ENCODE measurements at places on chromosomes 3 and 15.

DNA sequence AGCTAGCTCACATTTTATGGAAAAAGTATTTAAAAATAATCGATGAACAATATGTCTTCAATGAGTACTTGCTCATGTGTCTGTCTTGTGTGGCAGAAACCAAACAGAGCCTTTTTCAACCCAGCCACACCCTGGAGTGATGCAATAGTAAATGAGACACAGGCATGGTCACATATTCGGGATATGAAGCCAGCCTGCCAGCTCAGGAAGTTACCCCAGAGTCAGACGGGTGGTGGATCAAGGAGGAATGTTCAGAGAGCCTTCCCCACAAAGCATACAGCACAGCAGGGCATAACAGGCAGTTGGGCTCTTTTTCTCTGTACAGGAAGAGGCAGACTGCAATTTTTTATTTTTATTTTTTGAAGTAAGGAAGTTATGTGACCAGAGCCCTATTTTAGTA is 27.3 kb downstream of the LARP6 start:
- DNase-seq, result peak; percentile 16

DNA sequence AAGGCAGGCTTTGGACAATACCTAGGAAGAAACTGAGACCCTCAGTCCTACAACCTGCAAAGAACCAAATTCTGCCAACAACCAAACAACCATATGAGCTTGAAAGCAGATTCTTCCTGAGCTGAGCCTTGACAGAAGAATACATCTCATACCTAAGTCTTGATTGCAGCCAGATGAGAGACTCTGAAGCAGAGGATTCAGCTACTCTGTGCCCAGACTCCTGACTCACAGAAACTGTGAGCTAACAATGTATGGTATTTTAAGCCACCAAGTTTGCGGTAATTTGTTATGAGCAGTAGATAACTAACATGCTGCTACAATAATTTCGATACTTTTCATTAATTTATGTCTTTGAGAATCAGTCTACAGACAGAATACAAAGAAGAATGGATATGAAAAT is 325.1 kb upstream of the CBLB start:
- no peak for DNase-seq

DNA sequence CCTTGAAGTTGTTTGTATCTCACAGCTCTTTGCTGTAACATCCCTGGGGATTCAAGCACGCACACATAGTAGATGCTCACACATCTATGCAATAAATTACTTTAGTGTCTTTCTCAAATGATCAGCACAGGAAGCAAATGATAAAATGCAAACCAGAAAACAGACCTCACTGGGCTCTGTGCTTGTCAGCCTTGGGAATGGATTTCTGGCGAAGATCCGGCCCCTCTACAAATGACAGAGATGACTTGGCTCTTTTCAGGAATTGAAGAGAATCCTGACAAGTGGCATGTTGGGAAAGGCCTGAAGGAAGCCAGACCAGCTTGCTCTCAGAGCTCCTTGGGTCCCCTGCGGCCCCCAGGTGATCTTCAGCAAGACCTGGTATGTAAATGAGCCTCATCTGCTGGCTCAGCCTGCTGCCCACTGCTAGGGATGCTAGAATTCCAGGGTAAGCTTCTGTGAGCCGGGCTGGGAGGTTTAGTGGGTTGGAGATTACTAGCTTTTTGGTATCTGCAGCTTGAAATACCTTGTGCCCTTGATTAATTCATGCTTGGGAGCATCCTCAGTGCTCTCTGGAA is 54.1 kb downstream of the LPP start:
- no peak for DNase-seq

DNA sequence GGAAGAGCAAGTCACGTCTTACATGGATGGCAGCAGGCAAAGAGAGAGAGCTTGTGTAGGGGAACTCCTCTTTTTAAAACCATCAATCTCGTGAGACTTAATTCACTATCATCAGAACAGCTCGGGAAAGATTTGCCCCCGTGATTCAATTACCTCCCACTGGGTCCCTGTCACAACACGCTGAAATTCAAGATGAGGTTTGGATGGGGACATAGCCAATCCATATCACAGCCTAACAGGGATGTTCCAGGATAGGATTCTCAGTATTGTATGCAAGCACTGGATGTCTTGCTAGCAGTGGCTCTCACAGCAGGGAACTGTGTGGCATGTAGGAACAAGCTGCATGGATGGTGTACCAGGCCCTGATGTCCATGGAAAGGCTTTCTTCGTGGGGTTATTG is 47.8 kb upstream of the SLC24A5 start:
- DNase-seq, result no peak

DNA sequence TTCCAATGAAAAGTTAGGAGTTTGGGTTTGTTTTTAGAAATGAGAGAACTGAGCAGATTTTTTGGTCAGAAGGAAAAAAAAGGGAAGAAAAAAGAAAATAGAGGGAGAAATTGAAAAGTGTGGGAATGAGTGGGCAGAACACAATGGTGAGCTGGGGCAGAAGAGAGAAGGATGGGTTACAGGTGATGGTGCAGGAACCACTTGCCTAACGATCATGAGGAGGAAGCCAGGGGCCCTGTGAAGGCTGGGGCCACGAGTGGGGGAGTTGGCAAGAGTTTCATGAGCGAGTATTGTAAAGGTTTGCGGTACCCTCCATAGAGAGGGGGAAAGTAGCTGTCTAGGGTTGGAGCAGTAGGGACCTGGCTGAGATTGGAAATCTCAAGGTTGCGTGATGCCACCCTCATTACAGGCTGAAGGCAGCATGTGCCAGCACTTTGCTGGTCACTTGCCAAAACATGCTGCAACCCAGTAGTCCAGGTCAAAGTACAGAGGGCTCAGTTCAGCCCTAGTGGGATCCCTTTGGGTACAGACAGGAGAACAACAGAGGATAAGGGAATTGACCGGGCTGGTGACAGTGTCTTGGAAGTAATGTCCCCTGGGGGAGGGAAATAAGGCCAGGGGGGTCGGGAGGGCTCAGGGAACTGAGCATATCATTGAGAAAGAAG is 6.6 kb downstream of the IVD start:
- DNase-seq, result no peak

DNA sequence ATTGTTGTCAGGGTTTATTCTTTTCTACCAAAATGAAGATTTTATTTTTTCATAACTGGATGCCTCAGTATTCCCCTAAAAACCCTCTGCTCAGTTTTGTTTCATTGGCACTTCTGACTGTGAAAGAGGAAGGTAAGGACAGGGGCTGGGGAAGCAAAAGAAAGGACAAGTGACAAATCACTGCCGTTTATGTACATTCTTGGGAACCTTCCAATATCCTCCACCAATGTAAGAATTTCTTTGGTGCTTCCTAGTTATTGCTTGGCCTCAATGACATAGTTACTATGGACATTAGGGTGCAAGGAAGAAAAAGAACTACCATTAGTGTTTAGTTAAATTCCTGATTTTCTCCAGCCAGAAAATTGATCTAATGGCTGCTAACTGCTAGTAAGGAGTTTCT is 131.0 kb upstream of the C15orf61 start:
- no peak for DNase-seq

DNA sequence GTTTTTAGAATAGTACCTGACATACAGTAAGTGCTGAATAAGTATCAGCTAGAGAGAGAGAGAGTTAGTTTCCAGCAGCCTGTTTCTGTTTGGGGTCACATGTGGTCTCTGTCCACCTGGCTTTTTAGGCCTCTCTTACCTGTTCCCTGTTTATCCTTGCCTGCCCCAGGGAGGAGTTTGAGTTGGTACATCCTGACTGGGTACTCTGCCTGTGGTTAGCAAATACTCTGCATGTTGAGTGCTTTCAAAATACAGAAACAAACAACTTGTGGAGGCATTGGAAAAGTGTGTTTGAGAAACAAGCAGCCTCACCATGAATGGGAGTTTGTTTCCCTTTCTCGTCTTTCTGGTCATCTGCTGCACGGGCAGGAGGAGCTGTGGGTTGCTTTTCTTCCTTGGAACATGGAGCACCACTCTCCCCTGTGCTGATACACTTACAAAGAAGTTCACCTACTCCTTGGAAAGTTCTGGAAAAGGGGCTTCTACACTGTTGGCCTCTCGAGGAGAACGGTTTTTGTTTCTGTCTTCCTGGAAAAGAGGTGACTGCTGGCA is 166.1 kb downstream of the PGPEP1L start:
- no peak for DNase-seq

GRCh38 chr3:169998668-169999131 is 32.1 kb downstream of the SEC62 start:
- no peak for DNase-seq

GRCh38 chr15:57044072-57044702 is 125.7 kb downstream of the TCF12 start:
- no peak for DNase-seq

- DNase-seq, result no peak
Observed at GRCh38 chr3:143124601-143125520, 5.3 kb downstream of the CHST2 start.

DNA sequence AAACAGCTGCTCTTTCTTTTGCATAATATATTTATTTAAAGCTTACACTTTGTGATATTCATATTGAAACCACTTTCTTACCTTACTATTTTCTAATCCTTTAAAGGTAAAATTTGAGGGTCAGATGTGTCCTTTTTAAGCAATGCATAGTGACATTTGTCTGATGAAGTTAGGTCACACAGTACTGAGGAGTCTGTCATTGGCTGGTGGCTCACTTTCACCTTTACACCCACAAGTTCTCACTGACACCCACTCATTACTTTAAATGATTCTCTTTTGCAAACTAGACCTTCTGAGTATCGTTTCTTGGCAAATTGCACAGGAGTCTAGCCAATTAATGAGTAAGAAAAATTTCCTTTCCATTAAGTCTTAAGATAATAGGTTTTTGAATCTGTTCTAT is 758.3 kb upstream of the ARPP21 start:
- DNase-seq, result no peak

DNA sequence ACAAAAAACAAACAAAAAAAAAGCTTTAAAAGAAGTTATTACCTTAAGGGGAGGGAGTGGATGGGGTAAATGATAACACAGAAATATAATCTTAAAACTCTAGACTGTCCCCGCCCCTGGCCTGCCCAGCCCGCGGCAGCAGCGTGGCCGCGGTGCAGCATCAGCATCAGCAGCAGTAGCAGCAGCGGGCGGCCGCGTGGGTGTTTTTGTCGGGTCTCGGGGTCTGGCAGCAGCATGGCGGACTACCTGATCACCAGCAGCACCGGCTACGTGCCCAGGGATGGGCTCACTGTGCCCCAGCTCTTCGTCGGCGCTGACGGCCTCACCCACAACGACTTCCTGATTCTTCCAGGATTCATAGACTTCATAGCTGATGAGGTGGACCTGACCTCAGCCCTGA is 80.0 kb upstream of the ANKRD28 start:
- DNase-seq, result no peak

DNA sequence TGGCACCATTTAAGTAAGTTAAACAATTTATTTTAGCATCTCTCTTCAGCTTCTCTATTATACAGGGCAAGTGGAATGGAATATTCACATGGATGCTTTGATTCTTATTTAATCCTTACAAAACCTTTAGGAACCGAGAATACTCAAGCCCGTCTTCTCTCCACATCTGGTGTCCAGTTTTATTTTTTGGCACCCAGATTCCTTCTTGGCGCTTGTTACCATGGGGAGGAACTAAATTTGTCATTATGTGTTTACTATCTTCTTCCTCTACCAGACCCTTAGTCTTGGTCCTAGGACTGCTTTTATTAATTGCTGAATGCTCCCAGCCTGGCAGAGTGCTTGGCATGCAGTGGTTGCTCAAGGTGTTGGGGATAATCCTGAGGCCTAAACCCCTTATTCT is 138.8 kb downstream of the CACNA2D3 start:
- DNase-seq, result no peak

GRCh38 chr15:31128919-31129768 is 27.6 kb upstream of the TRPM1 start:
- DNase-seq, result peak; percentile 86

DNA sequence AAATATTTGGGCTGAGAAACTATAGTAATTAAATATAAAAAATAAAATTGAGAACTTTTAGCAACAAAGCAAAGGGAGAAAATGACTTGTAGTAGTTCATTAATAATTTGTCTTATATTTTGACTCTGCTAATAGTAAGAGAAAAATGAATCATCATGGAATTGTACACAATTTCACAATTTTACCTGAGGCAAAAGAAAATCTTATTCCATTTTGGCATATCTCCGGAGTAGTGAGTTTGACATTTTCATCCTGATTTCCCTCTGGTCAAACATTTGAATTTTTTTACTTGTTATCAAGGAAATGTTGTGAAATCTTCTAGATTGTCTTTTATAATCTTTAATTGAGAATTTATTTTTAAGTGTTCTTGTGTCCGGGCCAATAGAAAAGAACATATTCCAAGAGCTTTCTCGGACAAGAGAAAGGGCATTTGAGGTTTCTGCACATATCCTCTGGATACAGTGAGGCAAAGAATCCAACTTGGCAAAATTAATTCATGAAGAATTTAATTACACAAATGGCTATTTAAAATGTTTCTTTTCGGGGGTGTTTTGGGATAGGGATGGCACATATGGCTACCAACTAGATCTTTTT is 89.3 kb upstream of the IGSF10 start:
- no peak for DNase-seq

DNA sequence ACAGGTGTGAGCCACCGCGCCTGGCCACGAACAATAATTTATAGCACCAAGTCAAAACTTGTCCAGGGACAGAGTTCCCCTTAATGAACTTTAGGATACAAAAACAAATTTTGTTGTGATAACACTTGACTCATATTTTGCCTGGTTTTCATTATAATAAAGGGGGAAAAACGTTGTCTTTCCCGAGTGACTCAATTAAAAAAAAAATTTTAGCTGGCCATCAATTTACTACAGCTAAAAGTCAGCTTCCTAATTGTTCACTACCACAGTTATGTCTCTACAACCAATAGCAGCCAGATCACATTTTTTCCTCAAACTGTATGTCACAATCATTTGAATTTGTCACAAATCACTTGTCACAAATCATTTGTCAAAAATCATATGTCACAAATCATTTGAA is 116.0 kb downstream of the P3H2 start:
- no peak for DNase-seq

DNA sequence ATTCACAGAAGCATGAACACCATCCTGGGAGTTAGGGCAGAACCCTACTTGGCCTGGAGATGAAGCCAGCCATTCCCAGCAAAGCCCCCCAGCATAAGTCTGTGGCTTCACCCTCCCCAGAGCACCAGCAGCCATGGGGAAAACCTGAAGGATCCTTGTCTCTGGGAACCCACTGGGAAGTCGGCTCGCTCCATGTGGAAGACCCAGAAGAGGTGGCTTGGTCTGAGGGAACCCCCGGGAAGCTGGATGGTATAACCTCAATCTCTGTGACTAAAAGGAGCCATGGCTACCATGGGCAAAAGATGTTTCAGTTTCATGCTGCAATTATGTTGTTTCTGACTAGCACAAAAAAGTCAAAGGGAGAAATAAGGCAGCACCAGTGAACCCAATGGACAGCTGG is 11.8 kb upstream of the RPUSD3 start:
- no peak for DNase-seq

DNA sequence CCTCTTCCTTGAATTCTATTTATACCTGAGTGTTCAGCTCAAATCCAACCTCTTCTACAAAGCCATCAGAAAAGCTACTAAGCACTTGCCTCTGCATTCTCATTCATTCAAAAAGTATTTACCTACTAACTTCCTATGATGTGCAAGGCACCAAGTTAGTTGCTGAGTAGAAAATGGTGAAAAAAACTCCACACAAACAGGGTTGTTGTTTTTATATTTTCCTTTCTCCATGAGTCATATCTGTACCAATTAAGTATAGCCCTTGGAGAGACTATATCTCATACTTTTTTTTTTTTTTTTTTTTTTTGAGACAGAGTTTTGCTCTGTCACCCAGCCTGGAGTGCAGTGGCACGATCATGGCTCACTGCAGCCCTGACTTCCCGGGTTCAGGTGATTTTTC is 67.7 kb downstream of the IGF2BP2 start:
- DNase-seq, result no peak
